NCI-H774 (cell line): ENCODE measurements at places on chromosomes 2 and 18.

DNA sequence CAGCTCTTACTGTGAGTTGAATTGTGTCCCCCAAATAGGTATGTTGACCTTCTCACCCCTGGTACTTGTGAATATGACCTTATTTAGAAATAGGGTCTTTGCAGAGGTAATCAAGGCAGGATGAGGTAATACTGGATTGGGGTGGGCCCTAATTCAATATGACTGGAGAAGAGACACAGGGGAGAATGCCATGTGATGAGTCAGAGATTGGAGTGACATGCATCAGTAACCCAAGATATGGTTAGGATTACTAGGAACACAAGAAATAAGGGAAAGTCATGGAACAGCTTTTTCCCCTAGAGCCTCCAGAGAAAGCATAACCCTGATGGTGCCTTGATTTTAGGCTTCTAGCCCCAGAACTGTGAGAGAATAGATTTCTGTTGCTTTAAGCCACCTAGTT, 37.0 kb upstream of the ATP5MC3 start:
- no peak for DNase-seq

DNA sequence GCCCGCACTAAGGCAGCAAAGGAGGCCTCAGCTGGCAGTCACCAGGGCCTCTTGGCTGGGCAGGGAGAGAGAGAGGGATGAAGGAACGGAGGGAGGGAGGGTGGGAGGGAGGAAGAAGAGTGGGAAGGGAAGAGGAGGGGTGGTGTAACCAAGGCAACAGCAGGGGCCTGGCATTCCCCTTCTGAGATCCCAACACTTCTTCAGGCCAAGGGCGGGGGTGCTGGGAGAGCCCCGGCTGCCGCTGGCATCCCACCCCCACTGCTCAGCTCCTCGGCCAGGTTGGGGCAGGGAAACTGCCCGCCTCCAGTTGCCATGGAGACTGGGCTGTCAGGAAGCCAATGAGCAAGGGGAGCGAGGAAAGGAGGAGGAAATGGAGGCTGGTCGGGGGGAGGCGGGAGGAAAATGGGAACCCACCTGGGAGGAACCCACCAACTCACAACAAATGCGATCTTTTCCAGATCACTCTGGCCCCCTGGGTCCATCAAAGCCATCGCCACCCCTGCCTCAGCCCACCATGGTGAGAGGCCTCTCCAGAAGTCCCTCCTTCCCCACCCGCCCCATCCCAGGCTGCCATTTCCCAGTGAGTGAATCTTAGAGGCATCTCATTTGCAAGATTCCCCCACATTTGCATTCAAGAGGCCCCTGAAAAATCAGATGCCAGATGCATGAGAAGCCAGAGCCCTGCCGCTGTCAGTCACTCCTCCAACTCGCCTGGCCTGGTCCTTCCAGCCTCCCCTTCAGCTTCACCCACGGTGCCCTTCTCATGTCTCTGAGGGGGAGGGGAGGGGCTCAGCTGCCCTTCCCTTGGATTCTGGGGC, 12.4 kb downstream of the SH2D6 start:
- DNase-seq = no peak

GRCh38 chr2:11802782-11803191, 56.4 kb downstream of the LPIN1 start:
- no peak for DNase-seq

- no peak for DNase-seq
Measured at GRCh38 chr18:44464398-44465180, 216.1 kb upstream of the SETBP1 start.

- DNase-seq = no peak
Measured at GRCh38 chr18:3466872-3467271, 16.9 kb downstream of the TGIF1 start.

DNA sequence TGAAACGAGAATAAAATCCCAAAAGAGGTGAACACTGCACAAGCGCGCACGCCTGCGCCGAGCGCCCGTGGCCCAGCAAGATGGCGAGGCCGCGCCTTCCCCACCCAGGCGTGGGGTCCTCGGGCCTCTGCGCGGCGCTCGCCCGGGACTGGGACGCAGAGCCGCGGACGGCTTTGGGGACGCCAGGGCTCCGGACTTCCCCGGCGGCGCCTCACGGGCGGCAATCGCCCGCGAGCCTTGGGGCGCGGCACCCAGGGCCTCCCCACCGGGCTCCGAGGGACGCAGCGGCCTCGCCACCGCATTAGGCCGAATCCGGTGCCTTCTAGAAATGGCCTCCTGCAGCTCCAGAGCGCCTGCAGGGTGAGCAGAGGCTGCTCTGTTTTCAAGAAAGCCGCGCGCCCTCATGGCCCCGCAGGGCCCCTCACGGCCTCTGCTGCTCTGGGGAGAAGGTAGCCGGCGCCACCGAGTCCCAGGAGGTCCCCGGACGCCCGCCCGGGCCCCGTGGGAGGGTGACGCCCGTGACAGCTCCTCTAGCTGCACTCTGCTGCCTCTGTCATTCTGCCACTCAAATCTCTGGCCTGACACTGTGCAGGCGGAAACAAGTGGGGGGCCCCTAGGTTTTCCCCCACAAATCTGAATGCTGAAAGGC, 35.9 kb upstream of the POMC start:
- no peak for DNase-seq

GRCh38 chr2:100981011-100981410, 21.1 kb upstream of the RPL31 start:
- no peak for DNase-seq

- DNase-seq = peak; percentile 16
Measured at GRCh38 chr2:203453858-203454451, 81.1 kb downstream of the RAPH1 start.

DNA sequence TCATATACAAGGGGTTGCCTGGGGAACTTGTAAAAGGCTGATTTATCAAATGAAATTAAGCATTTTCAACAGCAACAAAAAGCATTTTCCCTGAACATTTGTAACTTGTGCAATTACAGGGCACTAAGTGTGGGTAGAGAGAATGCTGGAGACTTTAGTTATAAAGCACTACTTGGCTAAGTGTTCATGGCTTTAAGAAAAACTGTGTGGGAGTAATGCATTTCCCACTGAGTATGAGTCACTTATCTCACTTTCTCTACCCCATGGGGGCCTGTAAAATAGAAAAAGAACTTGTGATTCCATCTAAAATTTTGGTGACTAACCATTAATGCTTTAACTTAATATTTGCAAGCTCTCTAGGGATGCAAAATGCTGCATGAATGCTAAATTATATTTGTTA, 193.4 kb downstream of the CCDC102B start:
- DNase-seq = no peak

DNA sequence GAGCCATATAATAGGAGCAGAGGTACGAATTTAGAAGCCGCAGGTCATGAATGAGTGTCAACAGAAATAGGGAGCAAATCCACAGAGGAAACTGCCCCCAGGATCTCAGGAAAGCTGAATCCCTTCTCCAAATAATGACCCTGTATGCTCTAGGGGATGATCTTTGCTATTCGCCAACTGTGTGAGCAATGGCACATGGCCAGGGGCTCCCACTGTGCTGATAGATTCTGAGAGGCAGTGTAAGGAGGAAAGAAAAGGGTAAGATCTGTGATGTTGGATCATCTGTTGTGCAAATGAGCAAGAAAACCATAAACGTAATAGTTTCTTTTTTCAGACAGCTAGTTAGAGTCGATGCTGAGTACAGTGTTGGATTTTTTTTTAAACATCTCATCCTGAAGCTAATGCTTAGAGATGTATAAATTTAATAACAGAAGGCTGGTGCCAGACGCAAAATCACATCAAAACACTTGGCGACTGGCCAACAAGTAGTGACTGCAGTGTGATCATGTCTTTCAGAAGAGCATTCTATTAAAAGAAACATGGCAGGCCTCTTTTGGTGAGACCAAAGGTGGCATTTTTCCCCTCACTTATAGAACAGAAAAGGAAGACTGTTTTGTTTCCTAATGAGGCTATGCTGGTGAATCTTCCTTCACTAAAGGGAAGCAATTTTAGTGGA, 77.4 kb downstream of the ABCA12 start:
- DNase-seq = peak; percentile 3

- DNase-seq = no peak
Measured at GRCh38 chr18:12821408-12821807, 62.6 kb downstream of the PTPN2 start.

- DNase-seq = no peak
Measured at GRCh38 chr2:11875481-11875880, 129.0 kb downstream of the LPIN1 start.
